ENCODE measurements at places on chromosomes 1 and 21.

DNA sequence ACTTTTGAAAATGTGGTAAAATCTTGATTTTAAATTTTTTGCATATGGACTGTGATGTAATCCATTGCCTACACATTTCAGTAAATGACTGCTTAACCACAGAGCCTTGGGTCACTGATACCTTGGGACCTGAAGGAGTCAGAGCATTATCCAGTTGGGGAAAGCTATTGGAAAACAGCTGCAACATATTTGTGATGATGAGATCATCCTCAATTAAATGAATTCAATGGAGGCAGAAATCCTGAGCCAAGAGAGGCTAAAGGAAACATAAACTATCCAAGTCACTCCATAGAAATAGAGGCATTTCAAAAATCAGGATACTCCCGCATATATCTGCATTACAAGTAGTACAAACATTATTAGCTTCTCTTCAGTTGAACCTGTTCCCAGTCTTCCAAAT lies 99.8 kb upstream of the PRMT6 start:
- no peak overlapping the region for H3K4me3 ChIP-seq
- H3K27ac ChIP-seq, result no peak overlapping the region
- DNase-seq, result no peak

- H3K4me1 ChIP-seq, result peaks cover 27% of the 10 kb centered on the region
- no peak overlapping the region for H3K4me3 ChIP-seq
- H3K27ac ChIP-seq, result no peak overlapping the region
- no peak for DNase-seq
- H3K27me3 ChIP-seq, result no peaks in the 10 kb centered on the region
Observed at GRCh38 chr1:43370564-43370963, 2.8 kb upstream of the ELOVL1 start.

- H3K27me3 ChIP-seq, result no peaks in the 10 kb centered on the region
Observed at GRCh38 chr1:245475961-245476516, 321.3 kb downstream of the KIF26B start.

DNA sequence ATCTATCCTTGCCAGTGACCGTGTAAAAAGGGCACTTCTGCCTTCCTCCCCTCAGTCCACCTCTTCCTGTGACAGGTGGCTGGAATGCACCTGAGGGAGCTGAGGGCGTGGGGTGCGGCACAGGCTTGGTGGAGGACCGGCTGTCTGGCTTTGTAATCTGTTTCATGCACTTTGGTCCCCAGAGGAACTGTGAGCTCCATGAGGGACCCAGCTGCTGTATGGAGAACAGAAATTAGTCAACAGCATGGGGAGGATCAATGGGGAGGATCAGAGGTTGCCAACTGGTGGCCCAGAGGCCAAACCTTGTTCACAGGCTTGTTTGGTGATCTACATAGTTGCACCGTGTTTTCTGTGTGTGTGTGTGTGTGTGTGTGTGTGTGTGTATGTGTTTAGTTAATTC lies 19.0 kb upstream of the LUZP1 start:
- H3K27me3 ChIP-seq, result no peaks in the 10 kb centered on the region
- H3K27ac ChIP-seq, result peak overlapping the region; percentile 75
- H3K4me3 ChIP-seq, result no peak overlapping the region
- peaks cover 46% of the 10 kb centered on the region for H3K4me1 ChIP-seq
- DNase-seq, result peak; percentile 93

- H3K36me3 ChIP-seq, result peaks cover 2% of the 10 kb centered on the region
- H3K4me1 ChIP-seq, result peaks cover 42% of the 10 kb centered on the region
- H3K4me3 ChIP-seq, result no peak overlapping the region
Observed at GRCh38 chr1:241637604-241638003, 2.6 kb downstream of the CHML start.

DNA sequence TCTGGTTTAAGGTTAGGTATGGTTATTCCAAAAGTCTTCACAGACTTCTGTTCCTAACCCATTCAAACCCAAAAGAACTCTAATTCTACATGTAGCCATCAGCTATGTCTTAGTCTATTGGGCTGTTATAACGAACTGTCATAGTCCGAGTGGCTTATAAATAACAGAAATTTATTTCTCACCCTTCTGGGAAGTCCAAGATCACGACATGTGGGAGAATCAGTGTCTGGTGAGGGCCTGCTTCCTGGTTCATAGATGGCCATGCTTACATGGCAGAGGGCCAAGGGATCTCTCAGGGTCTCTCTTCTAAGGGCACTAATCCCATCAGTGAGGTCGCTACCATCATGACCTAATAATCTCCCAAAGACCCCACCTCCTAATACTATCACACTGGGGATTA lies 103.0 kb upstream of the PPP2R5A start:
- no peak overlapping the region for H3K4me3 ChIP-seq
- H3K4me1 ChIP-seq, result peaks cover 6% of the 10 kb centered on the region
- no peak overlapping the region for H3K27ac ChIP-seq
